ENCODE measurements at places on chromosomes 1 and 21.
A peak's percentile ranks its signal among the peaks of the same experiment; 100 is the strongest.

DNA sequence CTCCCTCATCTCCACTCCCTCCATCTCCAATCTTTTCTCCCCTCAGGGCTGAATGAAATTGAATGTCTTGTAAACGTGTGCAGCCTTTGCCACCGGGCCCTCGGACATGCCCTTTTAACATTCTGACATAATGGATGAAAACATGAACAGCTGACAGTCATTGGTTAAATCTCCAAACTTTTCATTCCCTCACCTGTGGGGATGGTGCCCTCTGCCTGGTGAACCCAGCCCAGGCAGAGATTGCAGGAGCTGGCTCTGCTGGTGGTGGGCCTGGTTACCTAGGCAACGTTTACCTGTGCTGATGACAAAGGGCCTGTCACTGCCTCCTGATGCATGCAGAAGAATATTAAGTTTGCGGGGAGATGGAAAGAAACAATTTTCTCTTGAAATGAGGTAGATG lies 21.3 kb downstream of the ST6GALNAC3 start:
- DNase-seq: no peak

DNA sequence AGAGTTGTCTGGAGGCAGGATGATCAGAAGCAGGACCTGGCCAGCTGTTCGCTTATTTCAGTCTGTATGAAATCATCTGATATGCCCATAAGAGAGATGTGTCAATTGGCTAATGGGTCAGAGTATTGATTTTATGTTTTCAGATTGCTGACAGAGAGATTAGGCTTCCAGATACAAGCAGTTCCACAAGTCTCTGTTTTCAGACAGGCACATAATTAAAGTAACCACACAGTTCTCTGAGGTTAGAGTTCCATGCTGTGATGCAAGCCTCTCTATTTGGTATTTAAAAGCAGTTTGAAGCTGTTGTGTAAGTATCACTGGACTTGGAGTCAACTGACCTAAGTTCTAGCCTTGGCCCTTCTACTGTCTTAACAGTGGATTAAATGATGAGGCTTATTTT lies 50.1 kb downstream of the ATF6 start:
- DNase-seq: peak; percentile 60

DNA sequence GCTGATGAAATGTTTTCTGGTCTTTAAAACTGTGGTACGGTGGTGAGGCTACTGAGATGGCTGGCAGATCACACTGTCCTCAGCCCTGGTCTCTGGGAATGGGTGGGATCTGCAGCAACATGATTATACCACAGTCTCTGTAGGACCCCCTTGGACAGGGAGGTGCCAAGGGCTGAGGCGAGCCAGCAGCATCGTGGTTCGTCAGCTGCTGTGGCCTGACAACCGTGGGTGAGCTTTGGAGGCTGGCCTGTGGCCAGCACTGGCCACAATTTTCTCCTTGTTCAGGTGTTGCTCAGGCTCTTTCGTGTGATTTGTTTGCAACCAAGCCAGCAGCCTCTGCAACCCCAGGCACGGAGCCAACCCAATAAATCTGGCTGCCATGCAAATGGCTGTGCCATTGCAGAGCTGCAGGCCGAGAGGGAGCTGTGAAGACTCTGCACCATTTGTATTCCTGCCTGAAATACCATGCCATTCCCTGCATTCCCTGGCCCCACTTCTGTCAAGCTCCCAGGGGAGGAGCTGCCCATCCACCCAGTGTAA lies 70.9 kb downstream of the PCP4 start:
- DNase-seq: no peak

DNA sequence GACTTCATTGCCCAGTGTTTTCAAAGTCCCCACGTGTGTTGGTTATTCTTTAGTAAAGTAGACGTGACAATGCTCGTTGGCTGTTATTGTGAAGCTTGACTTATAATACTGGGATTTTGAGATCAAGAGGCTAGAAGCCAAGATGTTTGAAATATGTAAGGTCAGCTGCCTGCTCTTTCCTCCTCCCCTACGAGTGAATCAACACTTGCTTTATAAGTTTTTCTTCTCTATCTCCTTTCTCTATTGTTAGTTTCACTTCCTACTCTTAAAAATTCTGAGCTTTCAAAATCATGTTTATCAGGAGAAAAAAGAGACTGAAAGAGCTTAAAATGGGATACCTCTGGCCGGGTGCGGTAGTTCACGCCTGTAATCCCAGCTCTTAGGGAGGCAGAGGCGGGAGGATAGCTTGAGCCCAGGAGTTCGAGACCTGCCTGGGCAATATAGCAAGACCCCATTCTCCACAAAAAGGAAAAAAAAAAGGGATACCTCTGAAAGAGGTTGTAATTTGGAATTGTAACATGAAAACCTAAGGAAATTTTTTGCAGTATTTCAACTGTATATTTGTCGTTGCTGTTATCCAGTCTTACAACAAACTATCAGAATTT lies 72.0 kb downstream of the EPB41 start:
- no peak for DNase-seq

DNA sequence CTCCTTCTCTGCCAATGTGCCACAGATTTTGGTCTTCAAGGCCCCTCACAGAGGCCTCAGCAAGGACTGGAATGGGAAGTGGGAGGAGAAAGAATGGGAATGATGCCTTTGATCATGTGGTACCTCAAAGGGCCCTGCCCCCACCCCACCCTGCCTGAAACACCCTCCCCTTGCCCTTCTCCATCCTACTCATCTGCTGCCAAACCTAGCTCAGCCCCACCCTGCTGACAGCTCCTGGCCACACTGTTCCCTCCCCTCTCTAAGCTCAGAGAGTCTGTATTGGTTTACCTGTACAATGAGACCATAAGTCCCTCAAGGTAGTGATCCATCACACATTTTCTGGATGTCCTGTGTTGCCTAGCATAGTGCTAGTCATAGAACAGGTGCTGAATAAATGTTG lies 6.7 kb upstream of the ARHGAP30 start:
- DNase-seq: no peak

- peak; percentile 63 for DNase-seq
Measured at GRCh38 chr1:178869119-178869697, 1.7 kb downstream of the ANGPTL1 start.

DNA sequence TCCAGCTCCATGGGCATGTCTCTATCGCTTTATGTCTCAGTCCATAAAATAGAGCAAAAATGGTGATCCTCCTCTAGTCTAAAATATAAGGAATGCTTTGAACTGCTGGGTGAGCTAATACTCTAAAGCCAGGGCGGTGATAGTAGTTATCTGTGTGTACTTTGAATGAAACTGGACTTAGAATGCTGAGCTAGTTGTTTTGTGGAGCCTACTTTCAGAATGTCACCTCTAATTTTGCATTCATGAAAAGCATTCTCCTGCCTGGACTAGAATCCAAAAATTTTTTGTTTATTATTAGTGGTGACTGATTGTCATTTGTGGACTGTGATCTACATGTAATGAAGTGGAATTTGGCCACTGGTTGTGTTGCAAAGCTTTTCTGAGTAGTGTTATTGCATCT lies 241.6 kb upstream of the C1orf105 start:
- DNase-seq: no peak

DNA sequence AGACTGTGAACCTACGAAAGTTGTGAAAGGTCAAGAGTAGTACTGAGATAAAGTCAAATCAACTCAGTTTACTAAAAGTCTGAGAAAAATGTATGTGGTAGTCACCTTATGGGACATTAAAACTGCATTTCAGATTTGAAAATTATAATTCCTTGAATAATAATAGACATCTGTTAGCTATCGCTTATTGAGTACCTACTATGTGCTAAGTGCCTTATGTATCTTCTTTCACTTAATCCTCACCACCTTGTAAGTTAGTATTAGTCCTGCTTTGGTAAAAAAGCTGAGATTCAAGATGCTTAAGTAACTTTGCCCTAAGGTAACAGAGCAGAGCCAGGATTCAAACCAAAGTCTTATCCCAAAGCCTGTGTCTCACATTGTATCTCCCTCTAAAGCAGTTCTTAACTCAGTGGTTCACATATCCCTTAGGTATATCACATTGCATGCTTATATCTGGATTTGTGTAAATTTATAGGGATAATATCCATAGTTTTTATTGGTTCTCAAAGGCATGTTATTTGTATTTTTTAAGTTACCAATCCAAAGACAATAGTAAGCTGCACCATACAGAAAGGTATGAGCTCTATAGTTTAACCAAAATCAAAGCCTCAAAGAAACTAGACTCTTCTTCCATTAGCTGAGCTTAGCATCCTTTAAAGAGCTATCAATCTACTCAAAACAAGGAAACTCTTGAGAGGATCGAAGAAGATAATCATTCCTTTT lies 865 bp downstream of the PIGC start:
- no peak for DNase-seq

DNA sequence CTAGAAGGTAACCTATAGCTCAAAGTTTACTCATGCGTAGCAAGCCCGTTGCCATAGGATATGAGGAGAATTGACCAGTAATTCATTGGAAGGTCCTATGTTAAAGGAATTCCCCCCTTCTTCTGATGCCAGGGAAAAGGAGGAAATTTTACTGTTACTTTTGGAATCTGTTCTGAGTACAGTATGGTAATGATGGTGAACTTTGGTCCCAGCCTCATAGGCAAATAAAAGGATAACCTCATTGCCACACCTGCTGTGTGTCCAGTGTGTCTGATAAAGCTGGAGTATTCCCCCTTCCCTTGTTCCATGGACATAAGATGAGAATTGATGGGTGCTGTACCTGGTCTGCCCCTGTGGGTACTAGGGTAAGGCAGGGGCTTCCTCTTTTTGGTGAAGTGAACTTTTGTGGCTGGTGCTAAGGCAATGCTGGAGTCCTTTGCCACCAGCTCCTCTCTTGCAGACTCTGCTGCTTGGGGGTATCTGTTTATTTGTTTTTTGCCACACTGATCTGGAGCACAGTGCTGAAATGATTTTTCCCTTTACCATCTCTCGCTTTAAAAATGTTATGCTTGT lies 22.2 kb downstream of the MPZ start:
- no peak for DNase-seq

DNA sequence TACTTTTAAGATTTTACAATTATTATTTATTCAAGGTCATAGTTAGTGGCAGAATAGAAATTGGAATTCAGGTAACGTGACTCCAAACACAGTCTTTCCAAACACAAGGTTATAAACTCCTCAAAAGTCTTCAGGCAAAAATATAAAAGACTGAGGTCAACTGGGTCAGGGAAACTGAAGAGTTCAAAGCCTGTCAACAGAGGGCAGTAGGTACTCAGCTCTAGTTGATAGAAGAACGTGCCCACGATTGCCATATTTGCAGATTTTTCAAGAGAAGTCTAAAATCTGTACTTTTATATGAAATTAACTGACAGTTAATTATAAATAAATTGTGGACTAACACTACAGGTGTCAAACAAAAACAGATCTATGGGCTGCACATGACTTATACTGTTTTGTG lies 135.0 kb downstream of the LHX4 start:
- no peak for DNase-seq

DNA sequence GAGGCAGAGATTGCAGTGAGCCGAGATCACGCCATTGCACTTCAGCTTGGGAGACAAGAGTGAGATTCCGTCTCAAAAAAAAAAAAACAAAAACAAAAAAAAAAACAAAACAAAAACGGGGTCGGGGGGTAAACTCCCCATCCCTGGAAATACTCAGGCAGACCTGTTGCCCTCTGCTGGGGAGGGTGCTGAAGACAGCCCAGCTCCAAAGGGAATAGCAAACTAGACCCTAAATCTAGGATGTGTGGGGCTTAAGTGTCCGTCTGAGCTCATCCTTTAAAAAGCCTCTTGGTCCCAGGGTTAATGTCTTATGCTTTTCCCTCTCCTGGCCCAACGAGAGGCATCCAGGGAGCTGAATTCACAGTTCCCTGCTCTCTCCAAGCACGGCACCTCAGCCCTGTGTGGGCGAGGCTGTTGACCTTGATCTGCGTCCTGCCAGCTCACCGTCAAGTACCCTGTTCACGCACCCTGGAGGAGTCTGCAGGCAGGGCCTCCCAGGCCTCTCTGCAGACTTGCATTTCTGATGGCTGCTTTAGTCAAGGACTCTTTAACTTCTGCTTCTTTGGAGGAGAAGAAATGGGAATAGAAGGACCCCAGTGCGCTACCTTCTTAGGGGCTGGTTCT lies 22.3 kb downstream of the KCND3 start:
- no peak for DNase-seq

- no peak for DNase-seq
Measured at GRCh38 chr1:37181425-37181824, 147.1 kb upstream of the GRIK3 start.

- DNase-seq: no peak
Measured at GRCh38 chr21:28833182-28833581, 159.5 kb downstream of the LTN1 start.

Measured in fibroblast of upper back skin (primary cell).